ENCODE measurements at places on chromosomes 6 and 20.

- no peak for DNase-seq
Measured at GRCh38 chr20:8346700-8347270, 214.7 kb downstream of the PLCB1 start.

GRCh38 chr20:5580940-5581708, 169.1 kb upstream of the SHLD1 start:
- no peak for DNase-seq

DNA sequence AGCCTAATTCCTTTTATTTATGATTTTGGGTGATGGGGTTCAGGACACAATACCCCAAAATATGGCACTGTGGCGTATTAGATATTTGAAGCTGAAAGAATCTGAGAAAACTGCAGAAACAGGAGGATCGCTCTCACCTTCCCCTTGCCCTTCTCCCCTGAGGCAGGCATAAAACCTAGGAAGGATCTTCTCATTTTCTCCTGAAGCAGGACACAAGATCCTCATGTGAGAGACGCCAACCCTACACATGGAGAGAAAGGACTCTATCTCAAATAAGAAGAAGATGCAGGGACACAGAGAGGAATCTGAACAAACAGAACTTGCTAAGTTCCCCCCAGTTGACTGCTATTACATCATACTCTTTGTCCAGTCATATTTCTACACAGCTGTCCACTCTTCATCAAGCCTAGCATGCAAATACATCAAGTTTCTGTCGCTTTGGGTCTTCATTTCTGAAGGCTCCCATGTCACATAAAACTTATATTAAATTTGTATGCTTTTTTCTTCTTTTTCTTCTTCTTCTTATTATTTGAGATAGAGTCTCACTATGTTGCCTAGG, 109.0 kb downstream of the DTNBP1 start:
- DNase-seq: no peak

- no peak for DNase-seq
Measured at GRCh38 chr6:128070406-128070805, 169.5 kb upstream of the THEMIS start.

GRCh38 chr20:52838510-52839241, 133.5 kb upstream of the TSHZ2 start:
- DNase-seq: no peak

- no peak for DNase-seq
Measured at GRCh38 chr6:12791371-12791770, 74.8 kb downstream of the PHACTR1 start.

GRCh38 chr20:18922898-18923297, 109.3 kb downstream of the SCP2D1 start:
- DNase-seq: no peak

- DNase-seq: no peak
Measured at GRCh38 chr20:58647162-58647795, 3.8 kb upstream of the STX16 start.

DNA sequence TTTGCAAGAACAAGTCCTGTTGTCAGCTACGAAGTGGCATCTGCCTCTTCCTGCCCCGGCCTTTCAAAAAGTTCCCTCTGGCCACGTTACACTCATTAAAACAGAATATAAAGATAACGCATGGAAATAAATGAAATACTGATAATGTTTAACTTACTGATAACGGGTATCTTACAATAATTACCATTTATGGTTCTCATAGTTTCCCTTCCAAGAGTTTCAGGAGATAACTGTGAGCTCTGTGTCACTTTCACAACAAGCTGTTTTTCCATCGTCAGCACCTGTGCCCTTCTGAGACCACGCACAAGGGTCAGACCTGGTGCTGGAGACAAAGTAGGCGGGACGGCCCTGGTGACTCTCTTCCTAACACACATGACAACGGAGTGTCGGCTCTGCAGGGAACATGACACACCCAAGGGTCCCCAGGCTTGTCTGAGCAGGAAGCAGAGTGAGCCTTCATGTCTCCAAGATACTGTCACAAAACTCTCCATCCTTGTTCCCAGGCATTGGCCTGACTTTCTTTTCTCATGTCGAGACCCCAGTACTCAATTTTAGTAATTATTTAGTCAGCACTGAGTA, 86.2 kb upstream of the THBS2 start:
- no peak for DNase-seq

GRCh38 chr6:94052749-94053148, 633.4 kb upstream of the EPHA7 start:
- no peak for DNase-seq

- no peak for DNase-seq
Measured at GRCh38 chr20:50331469-50332363, 141.1 kb downstream of the CEBPB start.
